ENCODE measurements at places on chromosomes 12 and 14.

DNA sequence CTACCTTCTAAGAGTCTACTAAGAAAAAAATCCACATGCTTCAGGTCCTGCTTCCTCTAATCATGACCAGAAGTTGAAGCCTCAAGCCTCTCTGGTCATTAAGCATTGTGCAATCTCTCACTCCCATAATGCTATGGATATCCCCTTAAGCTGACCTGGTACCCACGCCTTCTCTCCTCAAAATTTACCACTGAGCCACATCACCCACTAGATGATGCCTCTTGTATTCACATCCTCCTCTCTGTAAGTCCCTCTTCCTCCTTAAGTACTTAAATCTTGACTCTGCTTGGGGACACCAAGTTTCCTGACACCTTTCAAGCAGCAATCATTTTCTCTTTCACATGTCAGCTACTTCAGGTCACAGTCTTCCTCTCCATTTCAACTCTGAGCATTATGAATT, 9.8 kb downstream of the GALNT4 start:
- DNase-seq, result peak; percentile 44

- no peak for DNase-seq
Observed at GRCh38 chr14:99093532-99094517, 178.2 kb downstream of the BCL11B start.

DNA sequence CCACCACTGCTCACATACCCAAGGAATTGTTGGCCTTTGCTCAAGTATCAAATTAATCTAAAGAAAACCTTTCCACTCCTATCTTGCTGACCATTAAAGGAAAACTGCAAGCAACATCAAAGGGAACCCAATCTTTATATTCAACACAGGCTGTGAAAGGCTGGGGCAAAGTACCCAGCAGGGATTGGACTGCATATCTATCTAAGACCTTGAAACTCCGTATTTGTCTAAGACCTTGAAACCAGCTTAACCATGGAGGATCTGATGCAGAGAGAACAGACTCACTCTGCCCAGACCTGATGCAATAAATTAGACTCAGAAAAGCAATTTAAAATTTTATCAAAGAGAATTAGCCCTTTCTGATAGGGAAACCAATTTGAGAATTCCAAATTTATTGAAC, 102.2 kb downstream of the DIO2 start:
- DNase-seq, result no peak

GRCh38 chr14:68677476-68677875, 115.4 kb downstream of the ZFP36L1 start:
- no peak for DNase-seq

DNA sequence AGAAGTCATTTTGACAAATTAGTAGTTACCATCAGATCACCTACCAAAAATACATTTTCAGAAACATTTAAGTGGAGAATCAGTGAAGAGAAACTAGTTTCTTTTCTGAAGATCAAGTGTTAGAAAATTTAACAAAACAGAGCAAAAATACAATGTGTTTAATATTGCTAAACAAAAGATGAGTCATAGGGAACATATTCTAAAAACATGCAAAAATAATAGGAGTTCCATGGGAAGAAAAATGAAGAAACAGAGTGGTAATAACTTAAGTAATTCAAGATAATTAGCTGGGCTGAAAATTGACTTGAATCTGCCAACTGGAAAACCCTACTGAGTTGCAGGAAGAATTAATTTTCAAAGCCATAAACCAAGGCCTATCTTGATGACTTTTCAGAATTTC, 111.5 kb upstream of the KITLG start:
- no peak for DNase-seq

GRCh38 chr12:3493043-3493858, 2.2 kb downstream of the PRMT8 start:
- no peak for DNase-seq

- no peak for DNase-seq
Observed at GRCh38 chr14:38964630-38965029, 138.4 kb downstream of the SEC23A start.

DNA sequence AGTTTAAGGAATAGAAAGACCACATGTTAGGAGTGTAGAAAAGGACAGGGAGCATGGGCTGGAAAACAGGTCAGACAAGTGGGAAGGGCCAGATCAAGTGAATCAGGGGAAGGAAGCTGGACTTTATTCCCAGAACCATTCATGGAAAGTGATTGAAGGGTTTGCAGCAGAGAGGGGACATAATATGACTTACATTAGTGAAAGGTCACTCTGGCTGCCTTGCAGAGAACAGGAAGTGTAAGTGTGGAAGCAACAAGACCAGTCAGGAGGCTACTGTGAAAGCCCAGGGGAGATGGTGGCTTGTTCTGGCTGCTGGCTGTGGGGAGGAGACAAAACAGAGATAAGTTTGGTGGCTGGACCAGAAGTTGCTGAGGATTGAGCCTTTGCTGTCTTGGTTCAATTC, 69.1 kb downstream of the VCPKMT start:
- peak; percentile 21 for DNase-seq

DNA sequence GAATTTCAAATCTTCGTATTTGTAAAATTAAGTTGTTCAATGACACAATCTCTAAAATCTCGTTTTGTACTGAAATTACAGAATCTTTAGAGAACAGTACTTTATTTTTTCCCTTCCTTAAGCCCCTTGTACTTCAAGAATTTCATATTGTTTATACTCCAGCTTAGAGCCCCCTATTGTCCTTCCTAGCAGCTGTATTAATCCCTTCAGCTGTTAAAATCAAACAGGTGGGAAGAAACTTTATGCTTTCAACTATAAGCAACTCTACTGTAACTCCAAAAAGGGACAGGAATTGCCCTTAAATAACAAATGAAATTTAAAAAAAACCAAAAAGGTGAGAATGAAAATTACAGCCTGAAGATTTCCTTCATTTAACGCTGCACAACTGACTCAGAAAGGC, 1.7 kb downstream of the NACA start:
- no peak for DNase-seq

GRCh38 chr12:34392741-34393085, 370.4 kb downstream of the ALG10 start:
- DNase-seq, result no peak

DNA sequence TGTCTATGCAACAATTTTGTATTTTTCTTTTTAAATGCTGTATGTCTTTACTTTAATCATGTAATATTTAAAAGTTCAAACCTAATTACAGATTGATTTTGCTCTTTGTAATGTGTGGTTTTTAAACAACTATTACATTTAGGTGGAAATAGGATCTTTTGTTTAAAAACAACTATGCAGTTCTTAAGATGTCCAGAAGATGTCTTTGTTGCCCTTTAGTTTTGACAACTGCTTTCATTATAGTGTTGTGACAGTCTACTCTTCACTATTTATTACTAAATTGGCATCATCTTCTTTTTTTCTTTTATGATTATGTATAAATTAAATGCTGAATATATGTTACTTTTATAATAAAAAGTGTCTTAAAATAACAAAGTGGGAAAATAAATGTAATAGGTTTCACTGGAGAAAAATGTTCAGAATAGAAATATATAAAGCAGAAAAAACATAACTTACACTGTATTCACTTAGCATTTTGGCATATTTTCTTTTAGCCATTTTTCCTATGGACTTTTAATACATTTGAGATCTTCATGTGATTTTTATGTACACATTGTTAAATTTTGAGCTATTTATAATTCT, 27.1 kb upstream of the PCNX4 start:
- peak; percentile 67 for DNase-seq

- no peak for DNase-seq
Observed at GRCh38 chr12:98574110-98574509, 19.4 kb upstream of the SLC25A3 start.

GRCh38 chr12:131912518-131913274, 16.4 kb upstream of the PUS1 start:
- DNase-seq, result peak; percentile 12

DNA sequence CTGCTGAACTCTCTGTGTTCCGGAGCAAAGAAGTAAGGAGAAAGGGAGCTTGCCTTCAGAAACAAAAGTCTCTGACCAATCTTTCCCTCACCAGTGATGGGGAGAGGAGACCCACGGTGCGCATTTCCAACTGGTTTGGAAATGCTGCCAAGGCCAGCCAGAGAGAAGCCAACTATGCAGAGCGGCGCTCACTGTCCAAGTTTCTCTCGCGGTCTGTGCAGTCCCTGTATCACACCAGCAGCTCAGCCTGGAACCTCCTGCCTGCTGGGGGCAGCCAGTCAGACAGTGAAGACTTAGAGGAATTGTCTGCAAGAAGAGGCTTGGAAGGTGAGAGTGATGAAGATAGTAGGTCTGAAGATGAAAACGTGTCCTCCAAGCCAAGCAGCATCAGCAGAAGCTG, 206.2 kb downstream of the NAV3 start:
- DNase-seq, result no peak

DNA sequence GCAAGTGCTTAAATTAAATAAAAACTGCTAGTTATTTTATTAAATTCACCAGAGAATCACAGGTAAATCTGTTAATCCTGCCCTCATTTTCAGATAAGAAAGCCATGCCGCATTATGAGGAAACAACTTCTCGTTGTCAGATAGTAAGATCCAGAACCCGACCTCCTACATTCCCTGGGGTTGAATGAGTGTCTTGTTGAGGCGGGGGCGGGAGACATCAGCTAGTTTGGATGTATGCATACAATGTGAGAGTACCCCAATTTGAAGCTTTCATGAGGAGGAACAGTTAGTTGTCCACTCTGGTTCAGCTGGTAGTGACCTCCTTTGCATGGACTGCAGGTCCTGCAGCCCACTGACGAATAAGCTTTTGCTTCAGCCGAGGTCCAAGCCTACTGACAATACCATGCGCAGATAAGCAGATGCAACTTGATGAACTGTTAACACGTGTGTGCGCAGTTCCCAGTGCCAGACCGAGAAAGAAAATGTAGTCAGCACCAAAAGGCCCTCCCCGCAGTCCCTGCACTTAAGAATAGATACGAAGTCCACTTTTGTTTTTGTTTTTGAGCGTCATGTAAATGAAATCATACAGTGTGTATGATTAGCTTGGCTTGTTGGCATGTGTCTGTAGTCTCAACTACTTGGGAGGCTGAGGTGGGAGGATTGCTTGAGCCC, 34.9 kb downstream of the EVL start:
- DNase-seq, result no peak

DNA sequence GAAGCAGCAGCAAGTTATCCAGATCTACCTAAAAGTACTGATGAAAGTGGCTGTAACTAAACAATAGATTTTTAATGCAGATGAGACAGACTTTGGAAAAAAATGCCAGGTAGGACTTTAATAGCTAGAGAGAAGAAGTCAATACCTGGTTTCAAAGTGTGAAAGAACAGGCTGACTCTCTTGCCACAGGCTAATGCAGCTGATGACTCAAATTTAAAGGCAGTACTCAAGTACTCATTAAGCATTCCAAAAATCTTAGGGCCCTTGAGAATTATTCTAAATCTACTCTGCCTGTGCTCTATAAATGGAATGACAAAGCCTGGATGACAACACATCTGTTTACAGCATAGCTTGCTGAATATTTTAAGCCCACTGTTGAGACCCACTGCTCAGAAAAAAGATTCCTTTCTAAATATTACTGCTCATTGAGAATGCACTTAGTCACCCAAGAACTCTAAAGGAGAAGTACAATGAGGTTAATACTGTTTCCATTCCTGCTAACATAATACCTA, 68.6 kb upstream of the SYT1 start:
- no peak for DNase-seq

DNA sequence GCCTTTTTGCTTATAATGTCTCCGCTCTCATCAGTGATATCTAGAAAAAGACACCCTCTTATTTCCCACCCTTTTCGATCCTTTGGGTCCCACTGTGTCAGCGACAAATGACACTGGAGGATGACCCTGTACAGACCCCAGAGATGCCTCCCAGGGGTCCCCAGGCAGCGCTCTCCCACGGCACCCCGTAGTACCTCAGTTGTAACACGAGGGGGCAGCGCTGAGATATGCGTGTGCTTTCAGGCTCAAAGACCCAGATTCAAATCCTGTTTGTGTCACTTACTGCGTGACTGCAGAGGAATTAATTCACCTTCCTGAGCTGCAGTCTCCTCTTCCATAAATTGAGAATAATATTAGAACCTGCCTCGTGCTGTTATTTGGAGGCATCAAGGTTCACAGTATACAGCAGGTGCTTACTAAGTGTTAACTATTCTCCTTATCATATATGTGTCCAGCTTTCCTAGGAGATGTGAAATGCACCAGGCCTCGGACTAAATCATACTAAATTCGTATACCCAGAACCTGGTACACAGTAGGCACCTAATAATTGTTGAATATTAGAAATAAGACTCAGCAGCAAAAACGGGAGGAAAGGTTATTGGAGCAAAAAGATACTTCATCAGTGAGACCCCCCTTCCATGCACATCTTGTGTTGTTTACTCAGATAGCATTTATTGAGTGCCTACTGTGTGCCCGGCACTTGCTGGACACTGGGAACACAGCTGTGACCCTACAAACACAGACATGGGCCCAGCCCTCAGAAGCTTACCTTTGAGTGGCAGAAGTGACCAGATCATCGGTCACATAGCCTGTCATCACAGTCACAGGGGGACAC, 99.9 kb downstream of the PHETA1 start:
- DNase-seq, result peak; percentile 28

DNA sequence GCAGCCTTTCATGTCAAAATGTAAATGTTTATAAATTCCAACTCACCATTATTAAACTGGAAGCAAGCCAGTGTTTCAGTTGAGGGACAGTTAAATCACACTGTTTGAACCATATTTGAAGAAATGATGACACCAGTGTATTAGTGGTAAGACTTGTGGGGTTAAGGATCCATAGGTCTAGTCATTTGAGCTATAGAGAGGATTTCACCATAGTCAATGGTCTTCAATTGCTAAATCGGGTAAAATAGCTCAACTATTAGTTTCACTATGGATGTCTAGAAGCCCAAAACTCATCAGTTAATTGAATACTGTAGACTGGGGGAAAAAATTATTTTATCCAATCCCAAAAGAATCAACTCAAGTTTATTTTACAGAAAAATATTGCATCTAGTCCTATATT, 659.1 kb downstream of the NRXN3 start:
- no peak for DNase-seq

- peak; percentile 73 for DNase-seq
Observed at GRCh38 chr12:51320695-51321320, 3.2 kb downstream of the BIN2 start.

DNA sequence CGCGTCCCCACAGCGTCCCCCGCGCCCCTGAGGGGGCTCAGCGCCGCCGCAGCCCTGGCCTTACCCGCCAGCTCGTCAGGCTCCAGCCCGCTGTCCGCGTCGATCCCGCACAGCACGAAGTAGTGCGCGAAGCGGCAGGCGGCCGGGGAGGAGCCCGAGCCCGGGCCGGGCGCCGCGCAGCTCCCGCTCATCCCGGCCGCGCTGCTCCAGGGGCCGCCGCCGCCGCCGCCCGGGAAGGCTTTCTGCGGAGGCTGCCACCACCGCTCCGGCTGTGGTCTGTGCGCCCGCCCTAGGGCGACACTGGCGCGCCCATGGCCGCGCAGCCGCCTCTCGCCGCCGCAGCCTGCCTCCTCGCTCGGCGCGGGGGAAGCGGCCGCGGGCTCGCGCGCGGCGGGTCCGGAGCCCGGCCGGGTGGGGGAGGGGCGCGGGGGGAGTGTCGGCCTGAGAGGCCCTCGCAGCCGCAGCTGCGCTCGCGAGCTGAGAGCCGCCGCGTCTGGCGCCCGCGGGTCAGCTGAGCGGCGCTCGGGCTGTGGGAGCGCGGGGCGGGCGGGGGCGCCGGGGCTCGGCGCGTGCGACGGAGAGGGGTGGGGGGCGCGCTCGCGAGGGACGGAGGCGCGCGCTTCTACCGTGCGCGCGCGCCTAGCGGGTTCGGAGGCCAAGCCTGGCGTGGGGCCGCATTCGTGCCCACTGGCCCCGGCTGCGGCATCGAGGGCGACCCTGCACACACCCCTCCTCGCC, at the start of gene DENND5B:
Gene DENND5B, minus strand, starts transcription at position 495 of the 738 bp plus-strand sequence. Its CDS starts 304 bp downstream, at position 191.
- DNase-seq, result peak; percentile 72

- peak; percentile 12 for DNase-seq
Observed at GRCh38 chr12:20319366-20319765, 49.0 kb upstream of the PDE3A start.

GRCh38 chr12:58533652-58534051, 386.7 kb downstream of the LRIG3 start:
- DNase-seq, result no peak

Measured in OCI-M1 (cell line).